ENCODE measurements at places on chromosomes 4 and X. TPM values are rescaled to one million over a fixed set of nuclear protein-coding genes. Genes with fewer than 3 reads are reported as not detected.

The ADH7 gene
- total RNA-seq: not detected

The ARMCX4 gene
- 3.7 TPM for total RNA-seq

The NXF2 gene
- not detected for total RNA-seq

The FATE1 gene
- not detected for total RNA-seq

The ZNF711 gene
- 0.13 TPM for total RNA-seq

The MAGEA8 gene
- not detected for total RNA-seq

The DGKK gene
- total RNA-seq: not detected

The IL13RA2 gene
- total RNA-seq: 451 TPM

The ZAR1 gene
- 0.06 TPM for total RNA-seq
